Globus pallidus (tissue), 1 donor: ENCODE measurements at places on chromosomes 3 and 15.

DNA sequence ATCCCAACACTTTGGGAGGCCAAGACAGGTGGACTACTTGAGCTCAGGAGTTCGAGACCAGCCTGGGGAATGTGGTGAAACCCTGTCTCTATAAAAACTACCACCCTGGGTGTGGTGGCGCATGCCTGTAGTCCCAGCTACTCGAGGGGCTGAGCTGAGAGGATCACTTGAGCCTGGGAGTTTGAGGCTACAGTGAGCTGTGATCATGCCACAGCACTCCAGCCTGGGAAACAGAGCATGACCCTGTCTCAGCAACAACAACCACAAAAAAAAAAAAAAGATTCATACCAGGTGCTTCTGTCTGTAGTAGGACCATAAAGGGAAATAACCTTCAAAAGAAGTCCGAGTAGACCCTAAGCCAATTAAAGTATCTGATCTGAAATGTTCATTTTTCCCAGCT lies 94.5 kb downstream of the SERPINI1 start:
- no peak for DNase-seq

DNA sequence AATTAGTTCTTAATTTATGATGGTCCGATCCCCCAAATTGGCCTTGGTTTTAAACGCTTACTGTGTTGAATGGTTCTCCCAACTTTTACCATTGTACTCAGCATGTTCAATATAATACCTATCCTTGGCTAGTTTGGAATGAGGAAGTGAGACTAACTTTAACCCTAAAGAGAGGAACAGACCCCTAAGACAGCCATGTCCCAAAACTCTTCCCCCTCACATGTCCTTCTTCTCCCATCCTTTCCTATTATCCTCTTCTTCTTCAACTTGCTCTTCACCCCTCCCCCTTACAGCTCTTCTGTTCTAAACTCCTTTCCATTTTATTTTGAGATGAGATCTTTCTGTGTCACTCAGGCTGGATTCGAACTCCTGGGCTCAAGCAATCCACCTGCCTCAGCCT lies 116.5 kb downstream of the RBMS3 start:
- no peak for DNase-seq

- no peak for DNase-seq
Observed at GRCh38 chr3:167718582-167718981, 16.1 kb downstream of the PDCD10 start.

DNA sequence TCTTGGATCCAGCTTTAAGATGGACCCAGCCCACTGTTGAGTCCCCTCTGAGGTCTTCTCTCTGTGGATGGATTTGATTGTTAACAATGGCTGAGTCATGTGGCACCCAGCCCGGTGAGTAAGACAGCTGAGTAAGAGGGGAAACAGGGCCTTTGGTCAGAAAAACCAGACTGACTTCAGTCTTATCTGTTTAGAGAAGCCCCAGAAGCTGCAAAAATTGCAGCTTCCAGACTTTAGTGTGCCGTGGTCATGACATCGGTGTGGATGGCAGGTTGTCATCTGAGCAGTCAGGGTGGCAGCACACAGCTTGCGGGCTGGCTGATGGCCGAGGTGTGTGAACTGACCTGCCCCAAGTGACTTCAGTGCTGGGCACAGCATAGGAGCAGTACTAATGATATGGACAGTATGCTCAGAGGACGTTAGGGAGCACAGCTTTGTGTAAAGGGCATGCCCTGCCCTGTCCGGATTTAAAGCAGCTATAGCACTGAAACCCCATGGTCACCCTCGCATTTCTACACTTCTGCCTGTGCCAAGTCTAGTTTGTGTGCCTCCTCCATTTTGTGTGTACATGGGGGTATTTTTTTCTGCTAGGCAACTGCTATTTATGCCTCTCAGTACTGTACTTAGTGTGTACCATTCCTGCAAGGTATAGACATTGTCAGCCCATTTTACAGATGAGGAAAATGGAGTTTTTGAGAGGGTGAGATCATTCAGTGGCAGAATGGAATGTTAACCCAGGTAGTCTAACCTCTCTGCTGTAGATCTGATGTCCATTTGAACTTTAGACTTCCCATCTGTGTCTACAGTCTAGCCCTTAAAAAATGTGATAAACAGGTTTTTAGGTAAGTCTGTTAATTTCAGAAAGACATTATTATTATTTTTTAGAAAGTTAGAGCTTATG lies 44.4 kb downstream of the FLNB start:
- peak; percentile 76 for DNase-seq

DNA sequence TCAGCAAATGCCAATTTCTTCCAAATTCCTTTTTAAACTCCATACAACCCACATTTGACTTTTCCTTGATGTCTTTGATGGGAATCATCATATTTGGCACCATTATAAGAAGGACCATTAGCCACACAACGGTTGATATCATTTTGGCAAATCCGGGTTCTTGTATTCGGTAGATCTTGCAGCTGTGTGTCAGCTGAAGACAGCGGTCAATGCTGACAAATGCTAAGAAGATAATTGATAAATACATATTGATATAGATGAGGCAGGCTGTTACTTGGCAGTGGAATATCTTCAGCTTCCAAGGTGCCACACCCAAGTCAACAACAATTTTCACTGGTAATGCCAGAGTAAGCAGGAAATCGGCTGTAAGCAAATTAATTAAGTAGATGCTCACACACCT lies 4.2 kb downstream of the GPR171 start:
- no peak for DNase-seq

DNA sequence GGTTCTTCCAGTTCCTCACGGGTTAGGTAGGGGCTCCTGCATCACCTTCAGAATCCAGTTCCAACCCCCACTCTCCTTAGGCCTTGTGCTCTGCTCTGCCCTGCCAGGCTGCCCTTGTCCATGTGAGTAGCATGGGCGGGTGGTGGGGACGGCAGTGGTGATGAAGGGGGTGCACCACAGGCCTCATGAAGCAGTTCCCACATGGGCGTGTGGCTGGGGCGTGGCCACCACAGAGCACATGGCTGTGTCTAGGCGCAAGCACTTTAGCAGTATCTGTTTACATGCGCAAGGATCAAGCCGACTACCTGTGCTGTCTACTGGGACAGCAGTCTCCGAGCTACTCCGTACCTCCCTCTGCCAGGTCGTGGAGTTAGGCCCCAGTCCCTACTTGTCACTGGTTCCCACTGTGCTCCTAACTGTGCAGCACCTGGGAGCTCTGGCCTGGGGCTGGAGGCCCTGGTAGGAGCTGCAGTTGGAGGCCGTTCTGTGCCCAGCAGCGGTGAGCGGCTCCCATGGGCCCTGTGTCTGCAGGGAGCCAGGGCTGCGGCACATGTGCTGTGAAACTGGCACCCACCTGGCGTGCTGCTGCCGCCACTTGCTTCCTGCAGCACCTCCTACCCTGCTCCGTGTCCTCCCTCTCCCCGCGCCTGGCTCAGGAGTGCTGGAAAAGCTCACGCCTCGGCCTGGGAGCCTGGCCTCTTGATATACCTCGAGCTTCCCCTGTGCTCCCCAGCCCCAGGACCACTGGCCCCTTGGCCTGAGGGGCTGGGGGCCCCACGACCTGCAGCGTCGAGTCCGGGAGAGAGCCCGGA lies 53.5 kb downstream of the PLXNA1 start:
- no peak for DNase-seq

- DNase-seq = no peak
Observed at GRCh38 chr15:81418891-81419290, 44.9 kb upstream of the TMC3 start.

GRCh38 chr3:126971891-126972351 lies 11.0 kb upstream of the PLXNA1 start:
- DNase-seq = peak; percentile 64
